ENCODE measurements at places on chromosomes 11 and 22.

DNA sequence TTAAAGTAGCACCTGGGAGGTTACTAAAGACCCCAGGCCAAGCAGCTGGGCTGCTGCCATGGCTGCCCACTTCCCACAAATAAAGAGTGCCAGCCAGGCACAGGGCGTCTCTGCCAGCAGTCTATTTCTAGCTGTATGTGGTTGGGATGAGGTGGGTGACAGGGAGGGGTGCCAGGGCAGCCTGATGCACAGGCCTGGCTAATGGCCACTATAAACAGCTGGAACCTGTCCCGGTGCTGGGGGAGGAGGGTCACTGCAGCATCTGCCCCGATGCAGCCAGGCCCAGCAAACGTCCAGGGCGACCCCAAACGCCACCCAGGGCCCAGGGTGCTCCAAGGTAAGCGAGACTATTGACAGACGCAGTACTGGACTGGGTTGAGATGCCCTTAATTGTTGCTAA lies 37.4 kb downstream of the SCUBE1 start:
- DNase-seq = no peak

- no peak for DNase-seq
Observed at GRCh38 chr11:2794968-2795322, 90.6 kb downstream of the CDKN1C start.

DNA sequence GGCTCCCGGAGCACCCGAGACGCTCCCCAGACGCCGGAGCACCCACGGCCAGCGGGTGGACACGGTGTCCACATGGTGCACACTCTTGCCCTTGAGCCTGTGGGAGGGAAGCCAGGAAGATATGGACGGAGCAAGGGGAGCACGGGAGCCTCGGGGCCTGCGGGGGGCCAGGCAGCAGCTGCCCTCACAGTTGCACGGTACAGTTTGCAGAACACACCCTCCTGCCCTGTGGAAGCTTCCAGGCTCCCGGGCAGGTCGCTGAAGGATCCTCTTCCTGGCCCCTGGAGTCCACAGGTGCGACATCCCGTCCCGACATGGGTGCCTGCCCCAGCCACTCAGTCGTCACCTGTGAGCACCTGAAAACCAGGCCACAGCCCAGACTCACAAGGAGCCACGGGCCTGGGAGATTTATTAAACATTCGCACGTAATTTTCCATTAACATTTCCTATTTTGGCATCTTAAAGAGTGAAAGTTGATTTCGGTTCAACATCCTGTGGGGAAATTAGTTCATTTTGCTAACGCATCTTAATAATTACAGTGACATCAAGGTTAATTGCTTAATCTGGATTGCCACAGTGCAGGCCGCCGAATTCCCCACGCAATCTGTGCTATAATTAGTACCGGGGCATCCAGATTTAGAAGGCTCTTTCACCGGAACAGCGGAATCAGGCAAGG lies 253.3 kb downstream of the BRD1 start:
- DNase-seq = no peak

GRCh38 chr11:130554241-130555055 lies 106.0 kb downstream of the ADAMTS15 start:
- DNase-seq = no peak

DNA sequence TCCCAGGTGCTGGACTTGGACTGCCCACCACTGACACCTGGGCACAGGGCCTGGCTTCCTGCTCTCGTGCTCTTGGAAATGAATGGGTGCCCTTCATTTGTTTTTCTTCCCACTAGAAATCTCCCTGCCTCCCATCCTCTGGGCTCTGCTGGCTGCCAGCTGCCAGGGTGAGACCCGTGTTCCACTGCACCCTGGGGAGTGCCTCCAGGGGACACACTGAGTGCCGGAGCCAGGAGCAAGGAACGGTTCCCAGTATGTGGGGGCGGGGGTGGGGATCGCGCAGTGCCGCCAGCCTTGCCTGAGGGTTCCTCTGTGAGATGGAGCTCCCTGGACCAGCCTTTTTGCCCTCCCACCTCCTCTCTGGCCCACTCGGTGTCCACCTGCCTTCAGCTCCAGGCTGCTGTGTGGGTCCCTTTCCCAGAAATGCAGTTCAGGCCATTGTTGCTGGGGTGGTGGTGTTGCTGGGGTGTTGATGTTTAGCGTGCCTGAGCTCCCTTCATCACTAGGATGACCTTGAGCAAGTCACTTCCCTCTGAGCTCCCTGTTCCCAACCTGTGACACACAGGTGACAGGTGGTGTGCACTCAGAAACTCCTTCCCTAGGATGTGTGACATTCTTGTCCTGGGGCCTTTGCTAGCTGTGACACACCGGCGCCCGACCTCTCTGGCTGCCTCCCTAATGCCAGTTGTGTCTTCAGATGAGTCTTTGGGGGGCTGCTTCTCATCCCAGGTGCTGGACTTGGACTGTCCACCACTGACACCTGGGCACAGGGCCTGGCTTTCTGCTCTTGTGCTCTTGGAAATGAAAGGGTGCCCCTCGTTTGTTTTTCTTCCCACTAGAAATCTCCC lies 72.1 kb downstream of the MED15 start:
- no peak for DNase-seq

DNA sequence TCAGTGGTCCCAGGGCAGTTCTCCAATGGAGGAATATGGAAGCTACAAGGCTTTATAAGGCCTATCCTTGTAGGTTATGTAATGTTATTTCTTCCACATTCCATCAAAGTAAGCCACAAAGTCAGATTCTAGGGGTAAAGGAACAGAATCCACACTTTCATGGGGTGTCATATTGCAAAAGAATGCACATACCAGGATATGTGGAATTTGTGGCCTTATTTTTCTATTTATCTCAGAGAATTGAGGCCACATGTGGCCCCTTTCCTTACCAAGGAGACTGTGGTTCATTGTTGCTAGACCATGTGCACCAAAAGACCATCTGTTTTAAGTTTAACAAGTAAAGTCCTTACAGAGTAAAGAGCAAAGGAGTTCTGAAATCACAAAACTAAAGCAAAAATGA lies 12.9 kb downstream of the LRRC4C start:
- DNase-seq = peak; percentile 66

- DNase-seq = no peak
Observed at GRCh38 chr11:70886256-70886655, 366.1 kb downstream of the SHANK2 start.

- DNase-seq = peak; percentile 56
Observed at GRCh38 chr11:61820174-61820573, 3.4 kb upstream of the FADS1 start.

GRCh38 chr11:74777877-74778276 lies 29.2 kb downstream of the RNF169 start:
- peak; percentile 28 for DNase-seq

- no peak for DNase-seq
Observed at GRCh38 chr11:121717296-121717695, 264.5 kb upstream of the SORL1-AS1 start.

All from fibroblast of lung (primary cell).